ENCODE measurements at places on chromosomes 11 and 22. TPM values are rescaled to one million over a fixed set of nuclear protein-coding genes. Genes with fewer than 3 reads are reported as not detected.

DNA sequence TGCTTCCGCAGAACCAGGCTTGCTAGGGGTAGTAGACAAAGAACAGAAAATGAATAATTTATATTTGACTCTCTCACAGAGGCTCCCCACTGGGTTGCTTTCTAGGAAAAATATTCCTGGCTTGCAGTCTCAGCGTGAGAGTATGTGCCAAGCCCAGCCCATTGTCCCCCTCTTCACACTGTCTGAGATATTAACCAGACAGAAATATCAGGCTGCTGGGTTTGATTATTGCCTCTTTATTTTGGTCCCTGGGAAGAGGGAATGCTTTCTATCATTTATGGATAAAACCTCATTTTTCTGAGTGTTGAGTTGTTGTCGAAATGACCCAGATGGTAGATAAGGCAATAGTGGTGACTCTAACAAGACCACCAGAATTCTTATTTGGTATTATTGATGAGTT, 367.9 kb downstream of the METTL15 start:
- DNase-seq, result no peak

DNA sequence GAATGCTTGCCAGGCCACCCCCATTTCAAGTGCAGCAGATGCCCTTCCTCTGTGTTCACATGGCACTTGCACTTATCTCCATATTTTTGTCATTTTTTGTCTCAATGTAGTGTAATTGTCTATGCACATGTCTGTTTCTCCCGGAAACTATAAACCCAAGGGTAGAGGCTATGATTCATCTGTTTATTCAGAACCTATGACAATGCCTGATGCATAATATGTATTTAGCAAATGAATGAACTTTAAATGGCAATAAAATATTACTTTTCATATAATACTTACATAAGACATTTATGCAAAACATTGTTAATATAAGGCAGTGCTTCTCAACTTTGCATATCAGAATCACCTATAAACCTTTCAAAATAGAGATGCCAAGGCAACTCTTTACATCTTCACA, 6.7 kb downstream of the PAK1 start:
- DNase-seq, result no peak

DNA sequence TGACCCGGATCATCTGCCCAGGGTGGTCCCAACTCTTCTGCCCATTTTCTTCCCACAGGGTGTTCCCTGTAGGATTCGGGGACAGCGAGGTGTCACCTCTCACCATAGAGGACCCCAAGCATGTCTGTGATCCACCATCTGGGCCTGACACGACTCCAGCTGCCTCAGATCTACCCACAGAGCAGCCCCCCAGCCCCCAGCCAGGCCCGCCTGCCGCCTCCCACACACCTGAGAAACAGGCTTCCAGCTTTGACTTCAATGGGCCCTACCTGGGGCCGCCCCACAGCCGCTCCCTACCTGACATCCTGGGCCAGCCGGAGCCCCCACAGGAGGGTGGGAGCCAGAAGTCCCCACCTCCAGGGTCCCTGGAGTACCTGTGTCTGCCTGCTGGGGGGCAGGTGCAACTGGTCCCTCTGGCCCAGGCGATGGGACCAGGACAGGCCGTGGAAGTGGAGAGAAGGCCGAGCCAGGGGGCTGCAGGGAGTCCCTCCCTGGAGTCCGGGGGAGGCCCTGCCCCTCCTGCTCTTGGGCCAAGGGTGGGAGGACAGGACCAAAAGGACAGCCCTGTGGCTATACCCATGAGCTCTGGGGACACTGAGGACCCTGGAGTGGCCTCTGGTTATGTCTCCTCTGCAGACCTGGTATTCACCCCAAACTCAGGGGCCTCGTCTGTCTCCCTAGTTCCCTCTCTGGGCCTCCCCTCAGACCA, 24.0 kb downstream of the CSF2RB start:
- no peak for DNase-seq

DNA sequence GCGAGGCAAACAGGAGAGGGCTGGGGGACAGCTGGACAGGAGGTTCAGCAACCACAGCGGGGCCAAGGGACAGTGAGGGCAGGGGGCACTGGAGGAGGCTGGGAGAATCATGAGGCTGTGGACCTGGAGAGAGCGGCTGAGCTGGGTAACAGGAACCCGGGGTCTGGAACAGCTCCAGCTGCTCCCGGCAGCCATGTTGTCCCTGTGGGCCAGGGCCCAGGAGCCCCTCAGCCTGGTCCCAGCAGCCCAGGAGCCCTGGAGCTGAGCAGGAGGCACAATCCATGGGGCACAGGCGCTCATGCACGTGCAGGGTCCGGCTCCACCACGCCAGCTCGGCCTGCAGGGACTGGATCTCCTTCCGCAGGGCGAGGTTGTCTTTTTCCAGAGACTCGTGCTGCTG, 7.4 kb downstream of the BATF2 start:
- DNase-seq, result no peak

Gene OR56A1
- 0.09 TPM for total RNA-seq

GRCh38 chr22:50699001-50699755, 26.6 kb downstream of the SHANK3 start:
- DNase-seq, result peak; percentile 19

Gene SCARF2
- 8.7 TPM for total RNA-seq

DNA sequence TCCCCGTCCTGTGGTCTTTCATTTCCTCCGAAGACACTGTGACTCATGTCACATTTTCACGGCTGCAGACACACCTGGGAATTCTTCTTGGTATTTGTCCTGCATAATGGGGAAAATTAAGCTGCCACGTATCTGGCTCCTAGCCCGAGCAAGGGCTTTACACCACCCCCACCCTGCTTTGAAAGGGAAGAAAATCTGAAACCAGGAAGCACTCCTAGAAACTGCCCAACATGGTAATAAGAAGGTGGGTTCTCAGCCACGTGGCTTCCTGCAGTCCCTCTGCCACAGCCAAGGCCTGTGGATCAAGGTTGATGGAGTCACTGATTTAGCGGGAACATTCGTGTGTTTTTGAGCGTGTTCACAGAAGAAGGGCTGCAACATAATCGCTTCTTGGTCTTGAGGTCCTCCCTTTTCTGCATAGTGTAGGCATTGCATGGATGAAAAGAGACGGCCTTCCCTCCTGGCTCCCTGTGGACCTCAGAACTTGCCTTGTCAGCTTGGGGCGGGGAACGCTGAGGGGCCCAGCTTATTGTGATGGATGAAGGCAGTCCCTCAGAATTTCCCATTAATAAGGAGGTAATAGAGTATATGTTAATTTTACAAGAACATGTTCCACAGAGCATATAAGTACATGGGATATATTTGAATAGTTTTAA, 292.0 kb downstream of the NTM start:
- DNase-seq, result no peak

DNA sequence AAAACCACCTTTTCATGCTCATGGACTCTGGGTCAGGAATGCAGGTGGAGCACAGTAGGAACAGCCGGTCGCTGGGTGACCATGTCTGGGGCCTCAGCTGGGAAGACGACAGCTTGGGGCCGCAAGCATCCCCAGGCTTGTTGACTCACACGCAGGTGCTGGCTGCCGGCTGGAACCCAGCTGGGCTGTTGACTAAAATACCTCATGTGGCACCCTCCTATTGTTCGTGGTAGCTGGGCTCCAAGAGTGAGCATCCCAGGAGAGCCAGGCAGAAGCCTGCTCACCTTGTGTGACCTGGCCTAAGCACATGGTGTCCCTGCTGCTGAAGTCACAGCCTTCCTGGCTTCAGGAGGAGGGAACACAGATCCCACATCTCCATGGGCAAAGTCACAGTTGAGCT, 9.4 kb downstream of the DPP3 start:
- DNase-seq, result no peak

DNA sequence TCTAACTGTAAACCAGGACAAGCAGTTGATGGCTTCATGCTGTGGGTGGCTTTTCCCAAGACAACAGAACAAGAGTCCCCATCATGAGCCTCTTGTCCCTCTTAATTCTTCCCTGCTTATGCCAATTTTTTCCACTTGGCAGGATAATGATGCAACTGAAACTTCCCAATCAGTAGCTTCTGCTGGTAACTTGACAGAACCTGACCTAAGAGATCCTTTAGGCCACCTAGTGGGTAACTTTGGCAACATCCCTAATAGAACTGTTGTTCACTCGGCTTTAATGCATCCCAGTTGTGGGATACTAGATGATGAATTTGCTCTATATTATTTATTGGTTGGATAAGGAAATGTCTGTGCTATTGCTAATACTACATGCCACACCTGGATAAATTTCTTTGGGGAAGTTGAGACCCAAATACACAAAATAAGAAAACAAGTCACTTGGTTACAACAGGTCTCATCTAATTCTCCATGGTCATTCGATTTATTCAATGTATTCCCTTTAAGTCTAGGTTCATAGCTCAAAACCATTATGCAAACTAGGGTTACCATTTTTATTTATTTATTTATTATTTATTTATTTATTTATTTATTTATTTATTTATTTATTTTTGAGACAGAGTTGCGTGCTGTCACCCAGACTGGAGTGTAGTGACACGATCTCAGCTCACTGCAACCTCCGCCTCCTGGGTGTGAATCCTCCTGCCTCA, 41.4 kb upstream of the NFAM1 start:
- DNase-seq, result no peak

DNA sequence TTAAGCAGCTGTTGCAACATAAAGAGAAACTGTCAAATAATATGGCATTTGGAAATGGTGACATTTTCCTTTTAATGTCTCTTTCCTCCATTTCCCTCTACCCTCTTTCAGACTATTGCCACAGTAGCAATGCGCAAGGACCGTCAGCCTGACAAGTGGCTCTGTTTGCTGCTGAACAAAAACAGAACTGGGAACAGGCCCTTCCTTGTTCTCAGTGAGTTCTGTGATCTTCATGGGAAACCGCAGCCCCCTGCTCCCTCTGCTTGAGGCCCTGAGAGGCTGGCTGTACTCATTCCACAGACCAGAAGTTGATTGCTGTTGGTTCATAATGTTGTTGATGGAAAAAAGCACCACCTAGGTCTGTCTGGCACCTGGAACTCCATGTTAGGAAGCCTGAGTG, 559.7 kb downstream of the OPCML start:
- no peak for DNase-seq

GRCh38 chr22:24216541-24217209, 28.2 kb downstream of the GGT5 start:
- no peak for DNase-seq

DNA sequence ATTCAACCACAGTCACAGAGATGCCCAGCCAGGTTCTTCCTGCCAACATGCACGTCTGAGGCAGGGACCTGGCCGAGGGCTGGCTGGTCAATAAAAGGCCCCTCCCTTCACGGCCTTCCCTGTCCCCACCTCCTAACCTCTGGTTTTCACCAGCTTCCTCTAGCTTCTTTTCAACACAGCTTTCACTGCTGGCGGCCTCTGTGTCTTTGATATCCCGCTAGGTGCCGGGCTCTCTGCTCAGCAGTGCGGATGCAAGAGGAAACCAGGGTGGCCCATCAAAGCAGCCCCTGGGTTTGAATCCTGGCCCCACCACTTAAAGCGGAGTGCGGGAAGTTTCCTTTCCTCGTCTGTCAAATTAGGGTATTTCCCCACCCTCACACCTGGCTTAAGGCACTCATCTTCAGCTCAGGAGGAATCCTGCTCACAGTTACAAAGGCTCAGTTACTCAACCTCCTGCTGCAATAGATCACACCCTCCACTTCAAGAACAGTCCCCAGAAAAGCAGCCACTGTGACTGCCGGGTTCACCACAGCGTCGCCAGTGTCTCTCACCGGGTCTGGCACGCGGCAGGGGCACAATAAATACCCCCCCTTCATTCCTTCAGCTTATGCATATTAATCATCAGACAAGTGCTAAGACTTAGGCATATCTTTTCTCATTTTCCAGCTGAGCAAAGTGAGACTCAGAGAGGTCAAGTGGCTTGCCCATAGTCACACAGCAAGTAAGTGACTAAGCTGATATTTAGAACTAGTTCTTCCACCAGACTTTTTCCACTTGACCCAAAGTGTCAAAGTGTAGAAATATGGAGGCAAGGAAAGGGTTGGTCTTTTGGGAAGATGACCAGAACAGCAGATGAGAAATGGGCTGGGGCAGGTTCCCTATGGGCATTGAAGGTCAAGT, 45.7 kb downstream of the TXN2 start:
- DNase-seq, result peak; percentile 88

DNA sequence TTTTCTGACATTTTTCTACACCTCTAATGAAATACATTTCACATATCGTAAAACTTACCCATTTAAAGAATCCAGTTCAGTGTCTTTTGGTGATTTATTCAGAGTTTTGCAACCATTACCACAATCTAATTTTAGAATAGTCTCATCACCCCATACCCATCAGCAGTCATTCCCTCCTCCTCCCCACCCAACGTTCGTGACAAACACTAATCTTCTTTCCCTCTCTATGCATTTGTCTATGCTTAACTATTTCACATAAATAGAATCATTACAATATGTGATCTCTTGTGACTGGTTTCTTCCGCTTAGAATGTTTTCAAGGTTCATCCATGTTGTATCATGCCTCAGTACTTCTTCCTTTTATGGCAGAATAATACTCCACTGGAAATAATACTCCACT, 9.5 kb downstream of the TTC28 start:
- DNase-seq, result no peak

GRCh38 chr11:1229471-1230120, 6.7 kb downstream of the MUC5B start:
- peak; percentile 71 for DNase-seq

DNA sequence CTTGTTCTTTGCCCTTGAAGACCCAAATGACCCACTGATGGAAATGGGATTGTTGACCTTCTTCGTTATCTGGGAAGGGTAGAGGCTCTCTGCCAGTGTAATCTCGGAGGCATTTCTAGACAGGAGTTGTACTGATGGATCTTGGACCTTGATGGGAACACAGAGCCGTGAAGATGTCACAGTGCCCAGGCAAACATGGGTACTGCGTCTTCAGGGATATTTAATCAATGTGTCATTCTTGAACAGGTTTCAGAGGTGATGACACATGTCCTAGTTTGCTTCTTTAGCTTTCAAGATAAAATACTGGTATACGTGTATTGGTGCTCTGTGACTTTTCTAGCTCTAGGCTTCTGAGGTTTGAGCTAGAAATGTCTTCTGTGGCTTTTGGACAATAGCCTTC, 6.2 kb downstream of the LDLRAD3 start:
- no peak for DNase-seq

DNA sequence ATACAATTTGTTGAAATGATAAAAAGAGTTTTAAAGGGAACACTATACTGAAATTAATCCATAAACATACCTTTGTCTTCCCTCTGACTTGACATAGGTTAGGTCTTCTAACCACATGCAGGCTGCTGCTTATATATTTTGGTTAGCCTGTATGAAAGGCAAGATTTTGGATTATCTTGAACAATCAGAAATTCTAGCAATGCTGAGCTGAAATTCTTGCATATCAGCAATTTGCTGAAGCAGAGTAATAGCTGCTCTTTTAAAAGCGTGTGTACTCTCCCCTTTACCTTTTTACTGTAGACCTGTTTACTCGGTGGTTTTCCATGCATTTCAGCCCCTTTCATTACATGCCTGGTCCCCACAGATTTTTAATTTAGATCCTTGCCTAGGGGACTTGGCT, 34.0 kb downstream of the CWC15 start:
- no peak for DNase-seq

- peak; percentile 70 for DNase-seq
Measured at GRCh38 chr11:92295175-92296137, 70.8 kb downstream of the FAT3 start.
